Inflammatory macrophage (primary cell): ENCODE measurements at places on chromosomes 12 and 14.

DNA sequence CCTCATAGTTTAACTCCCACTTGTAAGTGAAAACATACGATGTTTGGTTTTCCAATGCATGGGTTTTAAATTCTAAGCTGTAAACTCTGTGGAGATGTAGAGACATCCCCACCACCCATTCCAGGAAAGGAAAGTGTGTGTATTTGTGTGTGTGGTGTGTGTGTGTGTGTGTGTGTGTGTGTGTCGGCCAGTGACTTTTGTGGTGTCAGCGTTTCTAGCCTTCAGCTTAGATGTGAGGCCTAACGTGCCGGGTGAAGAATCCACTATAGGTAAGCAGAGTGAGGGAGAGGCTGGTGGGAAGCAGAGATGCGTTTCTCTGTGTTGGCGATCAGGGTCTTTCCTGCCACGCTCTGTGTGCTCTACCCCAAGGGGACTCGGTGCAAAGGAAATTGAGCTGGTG, 93.0 kb downstream of the SLC24A4 start:
- no peak for DNase-seq

DNA sequence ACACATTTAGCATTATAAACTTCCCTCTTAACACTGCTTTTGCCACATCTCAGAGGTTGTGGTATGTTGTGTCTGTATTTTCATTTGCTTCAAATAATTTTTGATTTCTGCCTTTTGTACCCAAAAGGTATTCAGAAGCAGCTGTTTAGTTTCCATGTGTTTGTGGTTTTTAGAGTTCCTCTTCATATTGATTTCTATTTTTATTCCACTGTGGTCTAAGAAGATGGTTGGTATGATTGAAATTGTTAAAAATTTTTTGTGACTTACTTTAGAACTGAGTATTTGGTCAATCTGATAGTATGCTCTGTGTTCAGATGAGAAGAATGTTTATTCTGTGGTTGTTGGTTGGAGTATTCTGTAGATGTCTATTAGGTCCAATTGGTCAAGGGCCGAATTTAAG, 76.4 kb downstream of the IFNG-AS1 start:
- DNase-seq, result no peak

GRCh38 chr14:50263321-50263720, 31.9 kb upstream of the SOS2 start:
- DNase-seq, result no peak

- no peak for DNase-seq
Observed at GRCh38 chr14:71208702-71209357, 301.6 kb downstream of the PCNX1 start.

DNA sequence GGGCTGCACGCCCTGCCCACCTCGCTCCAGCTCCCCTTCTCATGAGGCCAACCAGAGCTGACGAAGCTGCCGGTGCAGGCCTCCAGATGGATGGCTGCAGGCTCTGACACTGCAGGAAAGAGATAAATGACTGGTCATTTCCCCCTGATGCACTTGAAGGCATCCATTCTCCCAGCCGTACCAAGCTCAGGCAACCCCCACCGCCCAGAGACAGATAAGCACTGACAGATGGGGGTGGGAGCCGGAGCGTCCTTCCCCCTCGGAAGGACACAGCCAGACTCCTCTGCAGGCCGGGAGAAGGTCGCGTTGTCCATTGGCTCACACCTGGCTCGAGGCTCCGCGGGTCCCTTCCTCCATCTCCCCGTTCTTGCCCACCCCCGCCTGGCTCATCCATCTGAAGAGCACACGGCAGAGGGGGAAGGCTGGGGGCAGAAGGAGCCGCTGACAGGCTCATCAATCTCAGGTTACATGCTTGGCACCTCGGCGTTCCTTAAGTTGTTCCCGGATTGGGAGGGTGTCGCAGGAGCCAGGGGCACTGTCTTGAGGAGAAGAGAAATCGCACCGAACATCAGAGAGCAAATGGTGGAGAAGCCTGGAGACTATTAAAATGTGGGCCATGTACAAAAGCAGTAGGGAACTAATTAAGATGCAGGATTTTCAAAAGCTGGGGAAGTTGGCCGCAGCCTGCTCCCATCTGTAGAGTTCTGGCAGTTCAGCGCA, 151.6 kb downstream of the DPF3 start:
- DNase-seq, result no peak

GRCh38 chr14:104195878-104196277, 57.5 kb downstream of the KIF26A start:
- DNase-seq, result no peak

DNA sequence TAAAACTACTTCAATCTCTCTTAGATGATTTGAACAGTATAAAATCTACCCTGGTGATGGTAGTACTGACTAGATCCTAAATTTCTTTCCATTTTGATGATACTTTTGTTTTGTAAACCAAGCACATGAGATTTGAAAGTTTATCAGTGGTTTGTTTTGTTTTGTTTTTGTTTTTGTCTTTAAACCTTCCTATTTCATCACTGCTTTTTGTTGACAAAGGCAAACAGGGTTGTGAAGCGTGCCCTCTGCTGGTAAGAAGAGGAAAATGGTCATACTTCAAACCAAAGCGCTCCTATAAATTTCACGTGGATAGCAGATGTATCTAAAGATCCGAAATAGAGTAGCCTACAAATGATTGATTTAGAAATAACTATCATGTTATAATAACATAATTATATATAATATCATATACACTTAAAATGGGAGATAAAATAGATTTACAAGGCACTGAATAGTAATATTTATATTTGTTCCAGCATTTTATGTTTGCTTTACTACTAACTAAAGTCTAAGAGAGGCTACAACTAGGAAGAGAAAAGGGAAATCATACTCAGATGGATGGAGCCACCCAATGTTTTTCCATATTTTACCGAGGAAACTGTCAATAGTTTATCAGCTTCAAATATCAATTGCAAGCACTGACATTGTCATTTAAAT, 254.0 kb upstream of the USP15 start:
- DNase-seq, result peak; percentile 65

GRCh38 chr12:31768046-31768445, 39.2 kb upstream of the AMN1 start:
- DNase-seq, result no peak

DNA sequence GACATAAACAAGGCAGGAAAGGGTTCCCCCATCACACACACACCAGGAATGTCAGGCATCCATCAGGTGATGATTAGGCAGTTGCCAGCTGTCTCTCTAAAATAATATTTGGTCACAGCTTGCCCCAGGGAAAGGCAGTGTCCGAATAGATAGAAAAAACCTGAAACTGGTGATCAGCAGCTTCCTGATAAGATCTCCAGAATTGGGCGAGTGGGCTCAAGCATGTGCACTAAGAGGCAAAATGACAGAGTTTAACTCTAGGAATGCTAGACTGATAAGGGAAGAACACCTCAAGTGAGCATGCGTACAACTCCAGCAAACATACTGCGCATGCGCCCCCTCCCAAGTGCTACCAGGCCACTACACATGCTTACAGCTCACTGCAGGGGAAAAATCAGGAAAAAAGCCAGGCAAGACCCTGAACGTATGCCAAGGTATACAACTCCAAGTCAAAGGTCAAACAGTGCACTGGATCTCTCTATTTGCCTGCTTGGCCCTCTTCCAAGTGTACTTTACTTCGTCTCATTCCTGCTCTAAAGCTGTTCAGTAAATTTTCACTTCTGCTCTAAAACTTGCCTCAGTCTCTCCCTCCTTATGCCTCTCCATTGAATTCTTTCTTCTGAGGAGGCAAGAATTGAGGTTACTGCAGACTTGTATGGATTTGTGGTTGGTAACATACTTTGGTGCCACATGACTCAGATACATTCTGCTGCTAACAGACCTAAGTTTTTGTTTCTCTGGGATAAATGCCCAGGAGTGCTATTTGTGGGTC, 73.5 kb upstream of the VASH1 start:
- DNase-seq, result no peak

GRCh38 chr14:102363182-102363943, 622 bp downstream of the TECPR2 start:
- DNase-seq, result peak; percentile 35

DNA sequence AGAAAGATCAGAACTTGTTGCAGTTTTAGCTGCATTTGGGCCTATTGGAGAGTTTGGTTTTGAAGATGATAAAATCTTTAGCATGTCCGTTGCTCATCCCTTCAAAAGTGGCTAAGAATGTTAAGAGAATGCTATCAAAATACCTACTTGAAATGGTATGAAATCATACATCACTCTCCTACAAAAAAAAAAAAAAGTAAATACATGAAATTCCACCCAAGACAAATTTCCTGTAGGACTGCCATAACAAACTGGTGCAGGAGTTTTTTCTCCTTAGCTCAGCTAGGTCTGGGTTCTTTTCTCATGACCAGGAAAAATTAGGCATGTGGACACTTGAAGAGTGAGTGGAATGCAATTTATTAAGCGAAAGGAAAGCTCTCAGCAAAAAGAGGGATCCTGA, 15.9 kb upstream of the FAR2 start:
- DNase-seq, result no peak

DNA sequence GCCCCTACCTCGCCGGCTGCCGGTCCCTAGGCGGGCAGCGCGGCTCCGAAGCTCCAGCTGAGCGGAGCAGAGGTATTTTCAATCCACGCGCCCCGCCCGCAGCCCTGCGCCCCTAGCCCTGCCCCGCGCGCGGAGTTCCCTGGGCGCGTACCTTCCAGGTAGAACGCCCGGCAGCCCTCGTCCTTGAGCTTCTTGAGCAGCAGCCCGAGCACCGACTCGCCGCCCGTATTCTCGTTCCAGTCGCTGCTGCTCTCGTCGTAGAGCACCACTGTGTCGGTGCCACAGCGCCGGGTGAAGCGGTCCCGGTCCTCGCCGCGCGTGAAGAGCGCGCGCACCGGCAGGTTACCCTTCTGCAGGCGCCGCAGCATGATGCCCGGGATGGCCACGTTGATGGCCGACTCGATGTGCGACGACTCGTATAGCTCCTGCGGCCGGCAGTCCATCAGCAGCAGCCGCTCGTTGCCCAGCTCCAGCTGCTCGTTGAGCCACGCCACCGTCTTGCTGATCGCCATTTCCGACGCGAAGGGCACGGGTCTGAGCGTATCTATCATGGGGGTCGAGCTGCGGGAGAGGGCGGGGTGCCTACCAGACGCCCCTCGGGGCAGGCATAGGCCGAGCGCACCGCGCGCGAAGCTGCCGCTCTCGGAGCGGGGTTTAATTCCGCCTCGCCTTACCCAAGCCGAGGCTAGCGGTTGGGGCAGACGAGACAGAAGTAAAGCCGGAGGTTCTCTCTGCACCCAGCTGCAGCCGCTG, 636 bp downstream of the DUSP6 start:
- DNase-seq, result no peak
